Dermis lymphatic vessel endothelial cell (primary cell): ENCODE measurements at places on chromosomes 13 and 19. TPM values are rescaled to one million over a fixed set of nuclear protein-coding genes. Genes with fewer than 3 reads are reported as not detected.

The TNNT1 gene
- total RNA-seq = 0.77 and 0.87 TPM in 2 replicates

The KLK4 gene
- total RNA-seq = not detected in 2 replicates

The DEDD2 gene
- total RNA-seq = 20.6 and 22.2 TPM in 2 replicates

The GPI gene
- 78.8 and 104 TPM in 2 replicates for total RNA-seq

The MEIOSIN gene
- total RNA-seq = not detected in 2 replicates

The XAB2 gene
- 19.0 and 22.6 TPM in 2 replicates for total RNA-seq

The CGB1 gene
- total RNA-seq = not detected in 2 replicates

The ZNF497 gene
- 0.76 and 1.0 TPM in 2 replicates for total RNA-seq

The PNMA8B gene
- under 0.01 TPM in 2 replicates for total RNA-seq
